Activated CD4-positive, alpha-beta T cell treated with anti-CD3 and anti-CD28 coated beads for 24 hours (primary cell): ENCODE measurements at places on chromosomes 1 and 21.

GRCh38 chr1:117605164-117605773 is 579 bp upstream of the TENT5C start:
- DNase-seq, result no peak

DNA sequence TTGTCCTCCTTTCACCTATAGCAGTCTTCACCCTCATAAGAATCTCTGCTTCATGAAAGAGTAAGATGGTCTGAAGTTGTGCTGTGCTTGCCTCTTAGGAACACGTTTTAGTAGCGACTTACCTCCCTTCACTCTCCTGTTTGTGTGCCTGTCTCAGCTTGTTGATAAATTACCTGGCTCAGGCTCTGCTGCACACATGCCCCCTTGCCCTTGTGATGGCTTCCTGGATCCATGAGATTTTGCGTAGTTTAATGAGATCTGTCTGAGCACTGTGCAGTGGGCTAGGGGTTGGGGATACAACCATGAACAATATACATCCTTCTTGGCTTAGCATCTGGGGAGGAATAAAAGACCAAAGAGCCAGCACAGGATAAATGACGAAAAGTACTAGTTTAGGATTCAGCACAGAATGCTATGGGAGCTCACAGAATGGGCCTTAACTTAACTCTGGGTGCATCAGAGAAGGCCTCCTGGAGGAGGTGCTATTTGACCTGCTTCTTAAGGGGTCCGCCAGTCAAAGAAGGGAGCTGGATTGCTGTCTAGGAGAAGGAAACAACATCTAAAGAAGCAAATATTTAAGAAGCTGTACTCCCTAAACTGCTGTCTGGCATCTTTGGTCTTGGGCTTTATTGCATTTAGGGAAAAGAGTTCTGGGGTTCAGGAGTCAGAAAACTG is 175.7 kb upstream of the PLXNA2 start:
- DNase-seq, result no peak

- no peak for DNase-seq
These were observed 127.6 kb downstream of the MRPS6 start for GRCh38 chr21:34201001-34201400.

DNA sequence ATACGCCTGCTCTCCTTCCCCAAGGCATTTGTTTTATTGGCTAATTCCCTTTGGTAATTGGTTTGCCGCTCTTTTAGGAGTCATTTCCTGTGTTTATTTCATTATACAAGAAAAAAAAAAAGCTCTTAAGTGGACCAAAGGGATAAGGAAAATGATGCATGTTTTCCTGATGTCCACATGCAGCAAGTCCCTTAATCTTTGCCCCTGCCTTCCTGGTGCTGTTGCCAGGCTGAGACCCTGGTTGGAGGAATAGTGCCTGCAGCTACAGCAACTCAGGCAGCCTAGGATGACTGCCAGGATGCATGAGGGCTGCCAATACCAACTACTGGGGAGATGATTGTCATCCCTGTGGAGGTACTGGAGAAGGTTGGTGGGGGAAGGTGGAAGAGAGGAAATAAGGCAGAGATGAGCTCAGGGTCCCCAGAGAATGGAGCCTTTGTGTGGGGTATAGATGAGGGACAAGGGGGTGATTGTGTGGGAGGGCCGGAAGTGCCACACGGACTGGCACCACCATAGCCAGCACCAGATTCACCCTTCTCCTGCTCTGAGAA is 6.1 kb upstream of the GATAD2B start:
- no peak for DNase-seq

GRCh38 chr1:45973121-45973520 is 159.3 kb downstream of the PIK3R3 start:
- no peak for DNase-seq

DNA sequence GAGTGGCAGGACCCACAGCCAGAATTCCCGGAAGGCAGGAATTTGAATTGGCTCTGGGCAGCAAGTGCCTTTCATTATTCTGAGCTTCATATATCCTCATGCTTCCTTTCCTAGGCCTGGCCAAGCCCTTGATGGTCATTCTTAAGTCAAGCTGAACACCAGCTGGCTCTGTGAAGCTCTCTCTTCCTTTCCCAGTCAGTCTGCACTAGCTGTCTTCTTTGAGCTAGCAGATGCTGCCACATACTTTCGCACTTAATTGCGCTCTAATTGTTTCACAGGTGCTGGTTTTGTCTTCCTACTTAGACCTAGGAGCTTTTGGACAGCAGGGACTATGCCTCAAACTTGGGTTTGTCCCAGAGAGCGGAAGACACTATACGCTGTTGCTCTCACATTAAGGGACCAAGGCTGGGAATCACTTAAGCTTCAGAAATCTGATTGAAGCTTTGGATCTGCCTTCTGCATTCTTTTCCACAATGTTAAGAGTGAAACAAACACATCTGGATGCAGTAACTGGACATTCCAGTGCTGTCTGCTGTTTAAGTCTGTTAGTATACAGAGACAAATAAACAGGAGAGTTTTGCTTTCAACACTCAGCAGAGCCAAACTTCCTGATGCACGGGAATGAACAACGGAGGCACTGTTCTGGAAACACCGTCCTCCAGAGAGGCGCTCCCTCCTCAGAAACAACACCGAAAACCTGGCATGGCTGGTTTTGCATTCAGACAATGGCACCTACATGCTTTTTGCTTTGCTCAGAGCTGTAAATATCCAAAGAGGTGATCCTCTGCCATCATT is 2.2 kb downstream of the TLR5 start:
- DNase-seq, result no peak
